SHP77 (cell line): ENCODE measurements at places on chromosomes 3 and 15.

GRCh38 chr15:101651554-101652097, 555 bp downstream of the TM2D3 start:
- no peak for DNase-seq

DNA sequence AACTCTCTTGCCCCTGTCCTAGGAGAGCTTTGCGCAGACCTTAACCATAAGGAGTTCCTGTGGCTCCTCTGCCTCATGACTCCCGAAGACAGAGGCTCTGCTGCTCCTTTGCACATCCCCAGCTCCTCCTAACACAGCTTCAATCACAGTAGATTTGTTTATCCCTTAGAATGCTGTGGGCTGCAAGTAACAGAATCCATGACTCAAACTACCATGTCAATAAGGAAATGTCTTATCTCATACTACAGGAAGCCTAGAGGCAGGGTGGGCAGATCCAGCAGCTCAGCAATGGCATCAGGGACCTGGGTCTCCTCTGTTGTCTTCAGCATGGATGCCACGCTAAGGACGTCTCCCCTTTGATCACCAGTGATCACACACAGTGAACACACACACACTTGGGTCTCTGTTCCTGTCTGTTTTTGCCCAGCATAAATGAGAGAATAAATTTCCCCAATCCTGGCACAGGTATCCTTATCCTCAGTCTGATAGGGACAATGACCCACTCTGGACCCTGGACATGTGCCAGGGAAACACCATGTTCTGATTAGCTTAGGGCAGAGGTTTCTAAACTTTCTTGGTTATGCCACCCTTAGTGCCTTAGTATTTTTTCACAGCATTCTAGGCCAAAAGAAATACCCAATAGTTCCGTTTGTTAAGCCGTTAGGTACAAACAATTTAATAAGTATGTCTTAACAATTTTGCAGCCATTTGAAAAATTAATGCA, 46.1 kb upstream of the MRPS22 start:
- no peak for DNase-seq

GRCh38 chr3:61617041-61617440, 55.7 kb downstream of the PTPRG start:
- no peak for DNase-seq

DNA sequence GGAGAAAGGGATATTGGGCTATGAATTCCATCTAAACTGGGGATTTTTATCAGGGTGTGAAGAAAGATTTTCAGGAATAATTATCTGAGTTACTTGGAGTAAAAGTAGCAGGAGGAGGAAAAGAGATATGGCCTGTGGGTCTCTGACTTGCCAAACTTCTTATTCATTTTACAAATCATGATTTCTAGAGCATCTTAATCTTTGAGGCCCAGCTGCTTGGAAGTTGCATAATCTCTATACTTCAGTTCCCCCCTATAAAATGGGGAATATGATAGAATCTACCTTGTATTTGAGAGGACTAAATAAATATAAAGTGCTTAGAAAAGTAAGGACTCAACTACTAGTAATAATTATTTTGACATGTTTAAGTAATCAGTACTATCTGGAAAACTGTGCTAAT, 11.0 kb upstream of the GABPB1 start:
- no peak for DNase-seq

DNA sequence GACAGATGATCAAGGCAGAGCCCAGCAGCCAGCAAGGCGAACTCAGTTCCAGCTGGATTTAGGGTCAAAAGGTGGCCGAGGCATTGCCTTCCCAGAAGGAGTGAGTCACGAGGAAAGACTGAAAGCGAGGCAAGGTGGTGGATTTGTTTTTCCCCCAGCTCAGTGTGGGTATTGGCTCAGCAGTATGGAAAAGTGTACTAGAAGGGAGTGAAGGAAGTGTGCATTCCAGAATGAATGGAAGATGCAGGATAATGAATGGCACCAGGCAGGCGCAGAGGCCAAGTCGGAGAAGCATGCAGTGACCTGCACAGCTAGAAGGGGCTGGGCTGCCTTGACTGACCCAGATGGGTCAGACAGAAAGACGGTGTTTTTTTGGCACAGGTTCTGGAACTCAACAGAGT, 46.3 kb downstream of the FOXP1 start:
- DNase-seq, result no peak
